ENCODE measurements at places on chromosomes 2 and 18.
A peak's percentile ranks its signal among the peaks of the same experiment; 100 is the strongest.

DNA sequence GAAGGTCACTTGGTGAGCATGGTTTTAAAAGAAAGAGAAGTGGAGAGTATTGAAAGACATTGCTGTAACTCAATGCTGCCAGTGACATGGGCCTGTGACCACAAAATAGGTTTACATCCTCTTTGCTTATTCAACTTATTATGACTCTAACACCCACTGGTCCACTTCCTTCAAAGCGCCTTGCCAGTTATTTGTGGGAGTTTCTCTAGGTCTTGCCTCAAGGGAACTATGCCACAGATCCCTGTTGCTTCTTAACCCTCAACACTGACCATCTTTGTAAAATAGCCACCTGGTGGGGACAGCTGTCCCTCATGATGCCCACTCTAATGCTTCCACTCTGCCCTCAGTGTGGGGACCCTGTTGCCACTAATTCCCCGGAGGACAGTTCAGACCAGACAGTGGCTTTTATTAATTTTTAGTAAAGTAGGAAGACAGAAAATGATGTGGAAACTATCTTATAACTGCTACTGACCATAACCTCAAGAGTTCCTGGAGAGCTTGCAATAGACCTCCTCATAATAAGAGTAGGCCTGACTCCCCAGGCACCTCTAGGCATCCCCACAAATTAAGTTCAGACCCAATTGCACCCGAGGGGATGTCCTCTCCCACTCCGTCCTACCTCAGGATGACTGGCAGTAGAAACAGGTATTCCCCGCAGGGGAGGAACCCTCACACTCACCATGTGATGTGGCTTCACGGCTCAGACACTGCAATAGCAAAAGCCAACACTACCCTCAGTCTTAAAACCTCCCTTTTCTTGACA is 31.3 kb upstream of the SLC25A52 start:
- peak; percentile 63 for DNase-seq

DNA sequence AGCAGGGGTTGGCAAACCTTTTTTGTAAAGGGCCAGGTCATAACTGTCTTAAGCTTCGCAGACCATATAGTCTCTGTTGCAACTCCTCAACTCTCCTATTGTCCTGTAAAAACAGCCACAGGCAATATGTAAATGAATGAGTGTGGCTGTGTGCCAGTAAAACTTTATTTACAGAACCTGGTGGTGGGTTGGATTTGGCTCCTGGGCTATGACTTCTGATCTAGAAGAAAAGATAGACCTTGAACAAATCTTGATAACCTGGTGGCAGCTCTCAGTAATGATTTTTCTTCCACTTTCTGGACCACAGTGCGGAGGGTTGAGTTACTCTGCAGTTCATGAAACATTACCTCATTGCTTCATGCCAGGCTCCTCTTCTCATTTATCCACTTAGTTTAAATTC is 139.3 kb downstream of the MYCN start:
- no peak for DNase-seq

DNA sequence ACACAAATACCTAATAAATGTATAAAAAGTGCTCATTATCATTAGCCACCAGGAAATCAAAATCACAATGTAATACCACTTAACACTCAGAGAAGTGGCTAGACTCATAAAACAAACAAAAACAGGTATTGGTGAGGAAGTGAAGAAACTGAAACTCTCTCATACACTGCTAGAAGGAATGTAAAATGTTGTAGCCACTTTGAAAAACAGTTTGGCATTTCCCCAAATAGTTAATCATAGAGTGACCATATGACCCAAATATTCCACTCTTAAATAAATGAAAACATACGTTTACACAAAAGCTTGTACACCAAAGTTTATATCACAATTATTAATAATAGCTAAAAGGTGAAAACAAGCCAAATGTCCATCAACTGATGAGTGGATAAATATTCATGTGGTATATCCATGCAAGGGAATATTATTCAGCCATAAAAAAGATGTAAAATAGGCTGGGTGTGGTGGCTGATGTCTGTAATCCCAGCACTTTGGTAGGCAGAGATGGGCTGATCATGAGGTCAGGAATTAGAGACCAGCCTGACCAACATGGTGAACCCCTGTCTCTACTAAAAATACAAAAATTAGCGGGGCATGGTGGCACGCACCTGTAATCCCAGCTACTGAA is 86.2 kb upstream of the COL5A2 start:
- no peak for DNase-seq

- no peak for DNase-seq
Measured at GRCh38 chr2:64317707-64318475, 136.1 kb upstream of the LGALSL start.

DNA sequence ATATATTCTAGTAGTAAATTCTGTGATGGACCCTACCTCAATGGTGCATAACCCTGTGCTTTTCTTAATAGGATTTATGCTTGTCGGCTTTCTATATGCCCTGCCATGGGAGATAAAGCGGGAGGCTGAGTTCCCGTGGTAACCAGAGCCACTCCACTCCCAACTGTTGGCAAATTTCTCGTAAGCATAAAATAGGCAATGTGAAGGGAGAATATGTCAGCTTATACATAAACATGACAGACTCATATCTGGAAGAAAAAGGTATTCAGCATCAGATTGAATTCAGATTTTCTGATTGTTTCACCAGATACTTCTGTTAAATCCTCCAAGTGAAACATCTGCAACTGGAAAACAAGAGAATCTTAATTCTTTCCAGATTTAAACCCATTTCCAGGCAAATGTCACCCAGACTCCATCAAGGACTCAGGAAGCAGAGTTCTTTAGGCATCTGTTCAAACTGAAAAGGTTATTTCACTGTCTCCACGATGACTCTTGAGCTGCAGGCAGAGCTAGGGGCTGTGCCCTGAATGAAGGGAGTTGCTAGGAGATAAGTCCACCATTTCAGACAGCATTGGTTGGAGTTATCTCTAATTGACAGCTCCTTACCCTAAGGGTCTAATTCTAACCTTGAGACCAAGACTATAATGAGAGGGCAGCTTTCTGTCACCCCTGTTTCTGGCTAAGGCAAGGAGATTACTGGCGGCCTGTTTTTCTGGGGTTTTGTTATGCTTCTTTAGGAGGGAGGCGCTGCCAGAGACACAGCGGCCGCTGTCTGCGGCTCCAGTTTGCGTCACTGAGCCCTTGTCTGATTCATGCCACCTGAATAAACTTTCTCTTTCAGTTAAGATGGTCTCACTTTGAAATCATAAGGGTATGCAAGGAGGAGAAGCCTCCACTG is 381.3 kb downstream of the SOX11 start:
- no peak for DNase-seq
